ENCODE measurements at places on chromosomes 16 and 17.

GRCh38 chr17:15264542-15264941 lies 584 bp downstream of the PMP22 start:
- DNase-seq, result no peak

- no peak for DNase-seq
These were observed 35.8 kb downstream of the CACNG3 start for GRCh38 chr16:24291932-24292331.

GRCh38 chr17:79028496-79029326 lies 4.7 kb downstream of the C1QTNF1 start:
- DNase-seq, result no peak

- DNase-seq, result no peak
These were observed 474.6 kb downstream of the PMP22 start for GRCh38 chr17:14790521-14790920.
